ENCODE measurements at places on chromosomes 7 and 10.

DNA sequence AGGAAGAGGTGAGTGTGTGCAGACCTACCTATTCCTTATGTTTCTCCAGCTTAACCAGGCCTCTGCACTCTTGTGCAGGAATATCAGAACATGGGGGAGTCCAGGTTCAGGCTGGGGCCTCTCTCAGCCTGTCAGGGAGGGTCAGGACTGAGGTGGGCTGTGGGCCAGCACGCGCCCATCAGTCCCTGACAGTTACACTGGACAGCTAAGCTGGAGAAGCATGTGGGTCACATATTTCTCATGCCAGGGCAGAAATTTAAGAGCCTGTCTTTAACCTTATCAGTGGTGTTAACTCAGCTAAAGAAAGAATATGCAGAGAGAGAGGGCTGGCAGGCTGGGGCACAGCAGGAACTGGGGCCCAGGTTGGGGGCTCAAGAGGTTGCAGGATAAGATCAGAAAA is 8.7 kb upstream of the POLD2 start:
- no peak for DNase-seq

GRCh38 chr10:84188815-84189214 is 5.5 kb upstream of the CDHR1 start:
- DNase-seq = no peak

- peak; percentile 97 for DNase-seq
Measured at GRCh38 chr7:151754142-151754590, 122.7 kb downstream of the PRKAG2 start.

GRCh38 chr7:30654296-30655090 is 27.8 kb downstream of the CRHR2 start:
- DNase-seq = no peak

DNA sequence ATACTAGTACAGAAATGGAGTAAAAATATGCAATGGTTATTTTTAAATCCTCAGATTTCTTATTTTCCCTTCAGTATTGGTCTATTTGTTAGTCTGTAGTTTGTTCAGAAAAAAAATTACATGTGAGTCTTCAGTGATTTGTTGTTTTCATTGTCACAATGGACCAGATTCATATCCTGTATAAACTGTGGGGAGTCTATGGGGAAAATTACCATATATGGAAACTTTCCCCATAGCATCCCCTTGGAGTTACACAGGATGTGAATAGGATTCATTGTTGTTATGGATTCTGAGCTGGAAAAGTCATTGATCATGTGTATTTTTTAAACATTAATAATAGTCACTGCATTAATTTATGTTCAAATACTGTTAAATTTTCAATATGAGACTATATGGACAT is 72.6 kb downstream of the ST7 start:
- DNase-seq = no peak

GRCh38 chr7:128410451-128410753 is 620 bp upstream of the IMPDH1 start:
- no peak for DNase-seq

- peak; percentile 26 for DNase-seq
Measured at GRCh38 chr7:12436896-12437535, 33.4 kb upstream of the VWDE start.

GRCh38 chr7:25235471-25235870 is 7.2 kb upstream of the NPVF start:
- no peak for DNase-seq

- DNase-seq = no peak
Measured at GRCh38 chr7:121505021-121505420, 108.9 kb upstream of the FAM3C start.

- DNase-seq = no peak
Measured at GRCh38 chr10:22335173-22335933, 9.9 kb upstream of the SPAG6 start.

GRCh38 chr7:147941381-147941780 is 649.2 kb upstream of the C7orf33 start:
- DNase-seq = no peak

GRCh38 chr10:104032144-104032775 is 53.4 kb downstream of the COL17A1 start:
- DNase-seq = no peak

- no peak for DNase-seq
Measured at GRCh38 chr7:101605611-101606497, 23.2 kb downstream of the MYL10 start.

DNA sequence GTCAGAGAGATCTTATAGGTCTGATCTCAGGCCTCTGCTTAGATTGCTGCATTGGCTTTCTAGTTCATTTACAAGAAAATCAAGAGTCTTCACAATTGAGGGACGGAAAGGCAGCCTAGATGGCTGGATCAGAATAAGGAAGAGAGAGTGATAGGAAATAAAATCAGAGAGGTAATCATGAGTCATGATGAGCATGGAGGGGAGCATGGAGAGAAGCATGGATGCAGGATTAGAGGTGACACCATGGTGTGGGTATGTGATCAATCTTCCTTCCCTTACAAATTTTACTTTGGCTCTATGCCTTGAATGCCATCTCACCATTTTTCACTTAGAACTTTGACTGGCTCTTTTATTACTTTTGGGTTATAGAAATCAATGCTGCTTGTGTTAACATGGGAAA is 1.4 kb downstream of the BCCIP start:
- peak; percentile 13 for DNase-seq

- DNase-seq = peak; percentile 41
Measured at GRCh38 chr7:8063706-8064297, 95.2 kb downstream of the GLCCI1 start.

DNA sequence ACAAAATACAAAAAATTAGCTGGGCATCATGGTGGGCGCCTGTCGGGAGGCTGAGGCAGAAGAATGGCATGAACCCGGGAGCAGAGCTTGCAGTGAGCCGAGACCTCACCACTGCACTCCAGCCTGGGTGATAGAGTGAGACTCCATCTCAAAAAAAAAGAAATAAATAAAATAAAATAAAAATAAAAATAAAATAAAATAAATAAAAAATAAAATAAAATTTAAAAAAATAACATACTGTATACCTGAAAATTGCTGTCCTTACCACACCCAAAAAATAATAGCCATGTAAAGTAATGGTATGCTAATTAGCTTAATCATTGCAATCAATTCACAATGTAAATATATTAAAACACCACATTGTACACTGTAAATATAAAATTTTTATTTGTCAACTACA is 3.4 kb downstream of the ZC3HAV1L start:
- DNase-seq = no peak

DNA sequence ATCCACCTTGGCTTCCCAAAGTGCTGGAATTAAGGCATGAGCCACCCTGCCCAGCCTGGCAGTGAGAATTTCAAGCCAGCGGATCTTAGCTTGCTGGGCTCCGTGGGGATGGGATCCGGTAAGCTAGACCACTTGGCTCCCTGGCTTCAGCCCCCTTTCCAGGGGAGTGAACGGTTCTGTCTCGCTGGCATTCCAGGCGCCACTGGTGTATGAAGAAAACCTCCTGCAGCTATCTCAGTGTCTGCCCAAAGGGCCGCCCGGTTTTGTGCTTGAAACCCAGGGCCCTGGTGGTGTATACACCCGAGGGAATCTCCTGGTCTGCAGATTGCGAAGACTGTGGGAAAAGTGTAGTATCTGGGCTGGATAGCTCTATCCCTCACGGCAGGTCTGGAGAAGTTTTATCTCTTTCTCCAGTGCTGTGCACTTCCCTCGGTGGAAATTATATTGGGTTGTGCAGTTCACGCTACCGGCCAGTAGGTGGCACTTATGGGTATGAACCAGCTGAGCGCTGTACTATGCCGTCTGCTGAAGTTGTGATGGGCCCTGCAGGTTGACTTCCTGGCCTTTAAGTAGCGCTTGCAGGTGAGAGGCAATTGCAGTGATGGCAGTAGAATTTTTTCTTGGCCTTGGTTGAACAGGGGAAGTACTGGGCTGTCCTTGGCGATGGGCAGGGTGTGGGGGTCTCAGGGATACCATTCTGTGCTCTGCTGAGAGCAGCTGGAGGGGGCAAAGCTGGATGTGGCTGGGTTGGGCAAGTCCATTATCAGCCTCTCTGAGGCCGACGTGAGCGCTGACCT is 138.0 kb upstream of the MTPN start:
- DNase-seq = peak; percentile 51

- peak; percentile 59 for DNase-seq
Measured at GRCh38 chr10:4498711-4499251, 327.2 kb upstream of the AKR1E2 start.

DNA sequence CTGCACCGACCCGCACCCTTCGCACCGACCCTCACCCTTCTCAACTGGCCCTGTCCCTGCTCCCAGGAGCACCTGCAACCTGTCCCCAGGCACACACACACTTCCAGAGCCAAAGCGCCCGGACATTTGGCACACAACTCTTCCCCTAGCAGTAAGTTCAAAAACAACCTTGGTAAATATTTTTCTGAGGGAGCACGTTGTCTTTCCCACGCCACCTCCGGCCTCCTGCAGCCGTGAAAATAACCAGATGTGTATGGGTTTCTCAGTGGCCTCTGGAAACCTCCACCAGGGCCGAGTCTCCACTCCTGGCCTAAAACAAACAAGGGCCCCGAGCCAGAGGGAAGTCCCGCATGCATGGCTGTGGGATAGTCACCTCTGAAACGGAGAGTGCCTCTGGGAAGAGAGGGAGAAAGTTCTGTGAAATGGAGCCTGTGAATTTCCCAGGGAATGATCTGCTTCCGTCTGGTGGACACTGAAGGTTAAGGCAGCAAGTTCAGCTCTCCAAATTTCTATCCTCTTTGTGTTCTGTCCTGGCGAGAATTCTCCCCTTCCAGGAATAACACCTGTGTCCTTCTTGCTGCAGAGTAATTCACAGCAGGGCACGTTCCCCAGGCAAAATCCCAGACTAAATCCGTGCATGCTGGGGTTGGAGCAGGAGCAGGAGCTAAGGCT is 15.8 kb downstream of the PODXL start:
- DNase-seq = no peak

GRCh38 chr10:33901166-33901565 is 566.7 kb upstream of the NRP1 start:
- DNase-seq = peak; percentile 63

GRCh38 chr7:36931892-36932291 is 207.6 kb upstream of the AOAH start:
- DNase-seq = no peak

DNA sequence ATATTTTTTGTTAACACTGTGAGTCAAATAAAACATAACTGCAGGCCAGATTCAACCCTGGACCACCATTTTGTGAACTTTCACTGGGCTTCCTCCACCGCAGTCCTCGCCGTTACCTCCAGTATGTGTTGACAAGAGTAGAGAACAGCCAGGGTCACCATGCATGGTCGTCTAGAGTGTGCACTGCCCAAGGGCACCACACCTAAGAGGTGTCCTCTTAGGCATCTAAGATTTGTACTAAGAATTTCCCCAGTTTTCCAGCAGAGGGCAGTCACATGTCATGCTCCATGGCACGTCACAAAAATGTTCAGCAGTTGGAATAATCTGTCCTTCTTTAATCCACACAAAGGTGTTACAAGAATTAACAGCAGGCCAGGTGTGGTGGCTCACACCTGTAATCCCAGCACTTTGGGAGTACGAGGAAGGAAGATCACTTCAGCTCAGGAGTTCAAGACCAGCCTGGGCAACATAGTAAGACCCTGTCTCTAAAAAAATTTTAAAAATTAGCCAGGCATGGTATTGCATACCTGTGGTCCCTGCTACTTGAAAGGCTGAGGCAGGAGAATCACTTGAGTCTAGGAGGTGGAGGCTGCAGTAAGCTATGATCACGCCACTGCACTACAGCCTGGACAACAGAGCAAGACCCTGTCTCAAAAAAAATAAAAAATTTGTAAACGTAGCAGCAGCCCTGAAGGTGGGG is 71.2 kb upstream of the FOXK1 start:
- peak; percentile 78 for DNase-seq

DNA sequence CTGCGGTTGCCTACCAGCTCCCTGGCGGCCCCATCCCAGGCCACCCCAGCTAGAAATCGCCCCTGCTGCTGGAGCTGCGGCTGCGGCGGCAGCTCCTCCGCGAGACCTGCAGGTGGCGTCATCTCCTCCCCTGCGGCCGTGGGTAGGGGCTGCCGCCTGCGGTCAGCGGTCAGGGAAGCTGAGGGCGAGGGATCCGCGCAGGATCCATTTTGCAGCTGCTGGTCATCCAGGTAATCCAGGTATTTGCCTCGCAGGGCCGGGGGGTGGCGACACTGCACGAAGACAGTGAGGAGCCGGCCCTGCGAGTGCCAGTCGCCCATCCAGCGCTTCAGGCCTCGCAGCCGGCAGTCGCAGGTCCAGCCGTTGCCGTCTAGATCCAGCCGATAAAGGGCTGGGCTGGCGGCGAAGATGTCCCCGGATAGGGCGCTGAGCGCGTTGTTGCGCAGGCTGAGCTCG is 1.5 kb downstream of the TRIL start:
- no peak for DNase-seq

DNA sequence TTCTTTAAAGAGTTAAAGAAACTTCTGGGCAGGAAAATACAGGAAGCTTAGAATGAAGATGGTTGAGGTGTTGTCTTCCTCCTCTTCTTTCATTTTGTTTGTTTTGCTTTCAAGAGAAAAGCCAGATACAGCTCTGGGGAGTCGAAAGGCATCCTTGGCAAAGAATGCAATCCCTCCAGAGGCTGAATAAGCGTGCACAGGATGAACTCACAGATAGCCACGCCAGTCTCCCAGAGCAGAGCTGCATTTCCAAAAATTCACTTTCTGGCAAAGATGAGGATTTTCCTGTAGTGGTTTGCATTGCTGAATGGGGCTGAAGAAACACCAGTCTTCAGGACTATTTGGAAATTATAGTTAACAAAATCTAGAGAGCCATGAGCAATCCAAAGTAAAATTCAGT is 336.4 kb downstream of the NRG3 start:
- no peak for DNase-seq

DNA sequence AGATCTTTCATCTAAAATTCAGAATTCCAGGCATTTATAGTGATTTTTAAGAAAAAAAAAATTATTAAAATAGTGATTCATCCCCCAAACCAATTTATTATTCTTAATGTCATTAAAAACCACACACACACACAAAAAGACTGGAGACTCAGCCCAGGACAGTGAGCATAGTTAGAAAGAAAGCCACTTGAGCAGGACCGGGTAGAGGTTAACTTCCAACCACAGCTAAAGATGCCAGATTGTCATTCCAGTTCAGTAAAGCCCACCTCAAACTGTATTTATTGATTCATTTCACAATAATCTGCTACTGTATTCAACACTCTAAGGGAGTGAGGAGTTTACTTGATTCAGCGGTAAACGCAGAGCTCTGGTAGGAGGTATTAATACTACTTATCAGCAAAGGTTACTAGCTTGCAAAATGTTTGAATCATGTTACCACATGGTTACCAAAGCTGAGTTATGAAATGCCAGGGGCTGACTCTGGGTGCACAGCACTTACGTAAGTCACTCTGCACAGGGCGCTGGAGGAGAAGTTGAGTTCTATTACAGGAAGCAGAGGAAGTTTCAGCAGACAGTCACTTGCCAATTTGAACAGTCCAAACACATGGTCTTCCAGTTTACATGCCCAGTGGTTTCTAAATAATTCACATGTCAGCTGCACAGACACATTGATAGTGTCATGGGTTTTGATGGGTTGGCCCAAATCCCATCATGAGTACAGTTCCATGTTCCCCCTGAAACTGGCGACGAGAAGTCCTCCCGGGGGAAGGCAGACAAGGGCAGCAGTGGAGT is 64.6 kb downstream of the KLF6 start:
- peak; percentile 95 for DNase-seq
